Activated T-cell treated with anti-CD3 and anti-CD28 coated beads for 4 hours (primary cell): ENCODE measurements at places on chromosomes 1 and 21.

DNA sequence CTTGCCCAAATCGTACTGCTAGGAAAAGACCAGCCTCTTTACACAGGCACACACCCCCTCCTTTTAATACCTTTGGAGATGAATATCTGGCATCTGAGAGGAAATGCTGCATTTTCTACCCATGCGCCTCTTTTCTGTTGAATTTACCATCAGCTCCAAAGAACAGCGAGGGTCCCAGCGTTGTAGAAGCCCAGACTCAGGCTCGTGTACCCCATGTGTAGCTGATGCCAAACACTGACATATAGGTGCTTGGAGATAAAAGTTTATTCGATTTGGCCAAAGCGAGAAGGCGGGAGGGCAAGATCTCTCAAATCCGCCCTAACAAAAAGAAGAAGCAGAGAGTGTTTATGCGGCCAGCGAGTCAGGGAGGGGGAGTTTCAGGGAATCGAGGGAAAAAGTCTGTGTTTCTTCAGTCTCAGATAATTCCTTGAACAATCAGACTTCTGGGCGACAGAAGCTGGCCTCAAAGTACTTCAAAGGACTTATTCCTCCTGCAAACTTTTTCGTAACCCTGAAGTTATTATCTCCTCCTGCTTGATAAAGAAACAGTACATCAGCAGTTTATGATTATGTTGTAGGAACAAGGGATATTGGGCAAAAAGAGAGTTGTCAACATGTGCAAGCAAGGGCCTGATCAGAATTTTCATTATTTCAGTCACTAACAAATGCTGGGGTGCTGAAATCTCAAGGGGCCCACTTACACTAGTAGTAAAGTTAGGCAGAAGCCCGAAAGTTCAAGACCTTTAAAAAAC, 642 bp upstream of the CREG1 start:
- DNase-seq, result no peak

GRCh38 chr1:77347646-77348045, 65.8 kb downstream of the AK5 start:
- DNase-seq, result no peak

- no peak for DNase-seq
Observed at GRCh38 chr1:203626910-203627246, 246 bp downstream of the ATP2B4 start.

DNA sequence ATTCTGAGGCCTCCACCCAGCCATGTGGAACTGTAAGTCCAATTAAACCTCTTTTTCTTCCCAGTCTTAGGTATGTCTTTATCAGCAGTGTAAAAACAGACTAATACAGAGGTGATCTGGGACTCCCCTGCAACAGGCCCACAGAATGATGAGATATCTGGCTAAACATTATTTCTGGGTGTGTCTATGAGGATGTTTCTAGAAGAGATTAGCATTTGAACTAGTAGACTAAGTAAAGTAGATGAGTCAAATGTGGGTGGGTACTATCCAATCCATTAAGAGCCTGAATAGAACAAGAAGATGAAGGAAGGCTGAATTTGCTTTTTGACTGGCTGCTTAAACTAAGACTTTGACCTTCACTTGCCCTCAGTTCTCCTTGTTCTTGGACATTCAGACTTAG, 396.5 kb upstream of the LRRC7 start:
- DNase-seq, result no peak

DNA sequence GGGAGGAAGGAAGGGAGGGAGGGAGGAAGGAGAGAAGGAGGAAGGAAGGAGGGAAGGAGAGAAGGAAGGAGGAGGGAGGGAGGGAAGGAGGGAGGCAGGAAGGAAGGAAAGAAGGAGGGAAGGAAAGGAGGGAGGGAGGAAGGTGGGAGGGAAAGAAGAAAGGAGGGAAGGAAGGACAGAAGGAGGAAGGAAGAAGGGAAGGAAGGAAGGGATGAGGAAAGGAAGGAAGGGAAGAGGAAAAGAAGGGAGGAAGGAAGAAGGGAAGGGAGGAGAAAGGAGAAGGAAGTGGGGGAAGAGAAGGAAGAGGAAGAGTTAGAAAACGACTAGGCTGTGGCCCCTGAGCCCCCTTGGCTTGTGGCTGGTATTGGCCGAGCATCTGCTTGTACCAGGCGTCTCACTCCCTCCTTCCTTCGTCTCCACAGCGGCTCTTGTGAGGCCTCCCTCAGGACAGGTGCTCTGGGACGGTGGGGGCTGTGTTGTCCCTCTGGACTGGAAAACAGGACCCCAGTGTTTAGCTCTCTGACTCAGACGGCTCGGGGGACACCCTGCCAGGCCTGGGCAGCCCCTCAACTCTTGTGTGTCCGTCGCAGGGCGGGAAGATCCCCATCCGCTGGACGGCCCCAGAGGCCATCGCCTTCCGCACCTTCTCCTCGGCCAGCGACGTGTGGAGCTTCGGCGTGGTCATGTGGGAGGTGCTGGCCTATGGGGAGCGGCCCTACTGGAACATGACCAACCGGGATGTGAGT, 36.2 kb upstream of the C1QA start:
- DNase-seq, result no peak

GRCh38 chr21:44940116-44940631, 345 bp downstream of the SLX9 start:
- DNase-seq, result no peak

- DNase-seq, result no peak
Observed at GRCh38 chr1:197466813-197467212, 198.8 kb downstream of the CRB1 start.

DNA sequence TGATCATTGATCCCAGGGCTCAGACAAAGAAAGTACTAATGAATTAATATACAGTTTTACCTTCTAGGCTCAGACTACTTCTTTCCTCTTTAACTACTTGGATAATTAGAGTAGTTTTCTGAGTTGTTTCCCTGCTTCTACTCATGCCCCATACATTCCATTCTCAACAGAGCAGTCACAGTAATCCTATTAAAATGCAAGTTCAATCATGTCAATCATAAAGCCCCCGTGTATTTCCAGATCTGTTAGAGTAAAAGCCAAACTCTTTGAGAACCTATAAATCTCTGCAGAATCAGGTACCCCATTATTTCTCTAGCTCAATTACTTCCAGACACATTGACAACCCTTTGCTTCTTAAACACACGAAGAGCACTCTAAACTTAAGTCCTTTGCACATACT, 242.1 kb upstream of the PRMT6 start:
- no peak for DNase-seq

GRCh38 chr1:55980582-55980981, 598.8 kb downstream of the PLPP3 start:
- DNase-seq, result no peak

DNA sequence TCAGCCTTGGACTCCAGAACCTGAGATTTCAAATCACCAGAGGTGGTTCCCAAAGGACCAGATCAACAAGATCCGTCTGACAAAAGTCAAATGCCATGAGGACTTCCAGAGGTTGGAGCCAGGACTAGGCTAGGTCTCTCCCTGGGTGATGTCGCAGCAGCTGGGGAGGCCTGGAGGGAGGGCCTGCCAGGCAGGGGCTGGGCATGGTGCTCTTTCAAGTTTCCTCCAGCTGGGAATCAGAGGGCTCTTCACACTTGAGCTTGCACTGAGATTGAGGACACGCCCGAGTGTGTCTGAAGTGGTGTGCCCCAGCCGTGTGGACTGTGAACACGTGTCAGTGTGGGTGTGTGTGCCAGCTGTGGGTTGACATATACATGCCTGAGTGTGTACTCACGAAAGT, 21.3 kb upstream of the RSPO1 start:
- DNase-seq, result no peak

GRCh38 chr1:63612564-63612963, 19.4 kb downstream of the PGM1 start:
- DNase-seq, result no peak

DNA sequence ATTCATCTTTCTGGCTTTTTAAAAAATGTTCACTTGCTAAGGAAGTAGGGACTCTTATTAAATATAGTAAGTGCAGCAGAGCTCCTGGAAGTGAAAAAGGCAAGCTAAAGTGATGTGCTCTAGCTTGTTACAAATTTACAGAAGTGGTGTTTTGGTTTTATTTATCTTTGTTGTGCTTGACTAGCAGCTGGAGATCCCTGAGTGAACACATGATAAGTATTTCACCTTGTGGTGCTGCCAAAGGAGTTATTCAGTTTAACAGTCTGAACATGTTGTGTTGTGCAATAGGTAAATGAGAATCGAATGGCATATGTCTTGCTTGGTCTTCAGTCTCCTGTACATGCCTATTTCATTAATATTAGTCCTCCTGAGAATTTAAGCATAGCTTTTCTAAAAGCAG, 315.7 kb downstream of the TPR start:
- DNase-seq, result no peak

GRCh38 chr21:29181799-29182470, 51.5 kb downstream of the MAP3K7CL start:
- DNase-seq, result no peak

GRCh38 chr1:94619731-94620130, 78.2 kb upstream of the F3 start:
- no peak for DNase-seq

- no peak for DNase-seq
Observed at GRCh38 chr1:22601610-22602009, 34.8 kb upstream of the C1QA start.

DNA sequence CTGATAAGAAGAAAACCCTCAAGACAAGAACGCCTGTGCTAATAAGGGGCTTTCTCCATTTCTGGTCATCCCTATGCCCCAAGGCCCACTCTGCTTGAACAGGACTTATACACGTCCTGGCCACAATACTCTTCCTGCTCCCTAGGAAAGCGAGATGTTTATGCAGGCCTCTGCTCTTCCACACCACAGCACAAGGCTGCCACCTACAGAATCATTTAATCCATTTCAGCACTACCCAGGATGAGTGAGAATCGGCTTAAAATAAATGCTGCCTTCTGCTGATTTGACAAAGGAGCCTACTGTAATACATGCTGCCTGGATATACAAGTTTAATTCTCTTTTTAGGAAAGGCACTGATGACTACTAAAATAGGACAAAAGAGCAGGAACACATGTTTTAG, 29.4 kb downstream of the FRRS1 start:
- no peak for DNase-seq

DNA sequence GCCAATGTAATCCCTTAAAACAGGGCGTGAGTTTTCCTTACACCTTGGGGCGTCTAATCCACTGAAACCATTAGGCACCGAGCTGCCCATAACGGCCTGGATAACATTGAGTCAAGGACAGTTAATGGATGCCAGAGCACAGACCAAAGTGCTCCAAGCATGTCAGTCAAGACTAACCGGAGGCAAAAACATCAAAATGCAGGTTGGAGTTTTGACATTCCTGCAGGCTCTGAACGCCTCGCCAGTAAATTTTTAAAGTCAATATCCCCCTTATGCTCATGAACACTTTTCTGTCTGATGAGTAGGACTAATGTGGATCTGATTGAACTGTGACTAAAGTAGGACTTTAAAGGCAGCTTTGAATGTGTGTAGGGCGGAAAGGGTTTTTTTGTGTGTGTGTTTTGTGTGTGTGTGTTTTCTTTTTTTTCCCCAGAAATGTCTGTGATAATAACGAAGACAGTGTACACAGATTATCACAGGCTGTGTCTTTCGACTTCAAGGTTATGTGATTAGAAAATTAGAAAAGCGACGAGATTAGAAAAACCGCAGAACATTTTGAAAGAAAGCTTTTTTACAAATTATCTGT, 194.2 kb upstream of the PROX1 start:
- no peak for DNase-seq

DNA sequence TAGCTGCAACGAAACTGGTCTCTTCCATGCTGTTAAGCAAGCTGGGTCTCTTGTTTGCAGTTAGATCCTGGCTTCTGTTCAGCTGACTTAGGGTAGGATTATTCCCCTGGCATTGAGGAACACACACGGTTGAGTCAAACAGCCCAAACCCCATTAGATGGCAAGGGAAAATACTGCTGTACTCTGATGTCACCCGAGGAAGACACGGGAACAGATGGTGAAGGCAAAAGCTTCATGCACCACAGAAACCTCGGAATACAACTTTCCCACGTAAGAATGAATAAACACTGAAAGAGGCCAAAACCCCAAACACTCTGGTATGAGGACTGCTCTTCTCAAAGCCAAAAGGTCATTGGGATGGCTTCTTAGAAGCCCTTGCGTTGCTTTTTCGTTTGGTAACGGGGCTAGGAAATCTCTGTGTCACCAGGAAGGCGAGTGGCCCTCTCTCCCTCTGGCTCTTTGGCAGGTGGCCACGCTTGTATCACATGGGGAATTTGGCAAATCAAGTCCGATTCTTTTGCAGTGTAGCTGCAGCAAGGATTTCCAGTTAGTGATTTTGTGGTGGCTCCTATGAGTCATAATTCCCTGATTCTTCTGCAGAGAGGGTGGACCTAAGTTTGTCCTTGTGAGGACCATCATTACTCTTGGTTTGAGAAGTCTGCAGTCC, 16.7 kb upstream of the LYST start:
- DNase-seq, result no peak

- no peak for DNase-seq
Observed at GRCh38 chr1:230011333-230012092, 55.5 kb upstream of the GALNT2 start.

DNA sequence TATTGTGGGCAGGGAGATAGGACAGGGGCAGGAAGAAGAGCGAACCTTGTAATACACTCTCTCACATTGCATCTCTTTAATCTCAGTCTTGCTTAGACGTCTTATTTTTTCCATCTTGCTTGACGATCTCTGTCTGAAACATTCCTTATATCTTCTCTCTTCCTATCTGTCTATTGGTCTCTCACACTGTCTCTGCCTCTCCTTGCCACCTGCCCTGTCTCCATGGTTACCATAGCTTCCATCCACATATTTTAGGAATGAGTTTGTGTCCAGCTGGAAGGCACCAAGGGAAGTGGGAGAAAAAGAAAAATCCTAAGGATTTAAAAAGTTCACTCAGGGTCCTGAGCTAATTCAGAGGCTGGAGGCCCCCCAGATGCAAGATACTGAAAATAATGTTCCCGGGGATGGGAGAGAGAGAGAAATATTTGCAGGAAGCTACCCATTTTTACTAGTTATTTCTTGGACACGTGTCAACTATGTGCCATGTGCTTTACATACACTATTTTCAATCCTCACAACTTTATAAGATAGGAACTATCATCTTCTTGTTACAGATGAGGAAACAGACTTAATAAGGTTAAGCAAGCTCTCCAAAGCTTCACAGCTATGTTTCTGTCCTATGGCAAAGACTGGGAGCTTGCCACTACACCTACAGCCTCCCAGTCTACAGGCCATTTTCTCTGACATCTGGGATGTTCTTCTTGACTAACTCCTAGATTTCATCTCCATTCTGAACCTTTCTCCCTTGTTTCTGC, 933 bp downstream of the ANKRD34A start:
- no peak for DNase-seq

DNA sequence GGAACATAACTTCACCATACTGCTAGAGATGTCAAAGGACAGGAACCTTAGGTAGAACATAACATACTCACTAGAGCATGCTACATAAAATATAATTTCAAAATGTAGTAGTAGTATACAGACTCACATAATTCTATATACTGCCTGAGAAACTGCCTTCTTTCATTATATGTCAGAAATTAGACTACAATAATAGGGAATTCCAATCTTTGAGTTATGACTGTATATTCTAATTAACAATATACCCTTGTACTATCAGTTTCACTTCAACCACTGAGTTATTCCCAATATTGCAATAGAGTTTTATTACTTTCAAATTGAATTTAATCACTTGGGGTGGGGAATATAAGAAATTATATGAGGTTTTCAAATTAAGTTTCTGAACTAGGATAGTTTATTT, 44.0 kb downstream of the OMA1 start:
- no peak for DNase-seq
